Stimulated activated CD4-positive, alpha-beta T cell treated with anti-CD3 and anti-CD28 coated beads, Interleukin-2, amount 100 ng/mL, for 24 hours (primary cell): ENCODE measurements at places on chromosomes 5 and 9.

DNA sequence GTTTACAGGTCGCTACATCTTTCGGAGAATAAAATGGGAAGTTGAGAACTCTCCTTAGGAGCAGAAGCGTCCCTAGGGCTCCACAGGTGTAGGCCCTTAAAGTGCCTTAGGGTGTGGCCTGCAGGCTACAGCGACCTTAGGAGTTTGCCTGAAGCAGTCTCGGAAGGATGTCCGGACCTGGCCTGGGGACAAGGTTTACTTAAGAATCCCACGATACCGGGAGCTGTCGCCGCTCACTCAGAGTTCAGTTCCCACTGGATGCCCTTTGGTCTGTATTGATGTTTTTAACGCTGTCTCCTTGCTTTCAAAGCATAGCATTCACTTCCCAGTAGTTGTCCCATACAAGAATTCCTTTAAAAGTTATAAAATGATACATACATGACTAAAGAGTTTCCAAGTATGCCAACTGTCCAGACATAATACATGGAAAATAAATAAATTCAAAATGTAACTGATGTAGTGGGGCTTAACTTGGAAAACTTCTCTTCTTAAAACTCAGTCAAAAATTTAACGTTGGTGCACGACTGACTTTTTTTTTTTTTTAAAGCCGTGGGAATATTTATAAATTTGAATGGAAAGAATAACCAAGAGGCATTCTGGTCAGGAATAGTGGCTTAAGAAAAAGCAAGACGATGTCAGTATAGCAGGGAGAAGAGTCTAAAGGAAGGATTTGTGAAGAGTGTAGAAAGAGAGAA lies 848 bp downstream of the RAD50 start:
- DNase-seq, result peak; percentile 47

GRCh38 chr5:151005950-151006576 lies 14.3 kb upstream of the GPX3 start:
- no peak for DNase-seq

DNA sequence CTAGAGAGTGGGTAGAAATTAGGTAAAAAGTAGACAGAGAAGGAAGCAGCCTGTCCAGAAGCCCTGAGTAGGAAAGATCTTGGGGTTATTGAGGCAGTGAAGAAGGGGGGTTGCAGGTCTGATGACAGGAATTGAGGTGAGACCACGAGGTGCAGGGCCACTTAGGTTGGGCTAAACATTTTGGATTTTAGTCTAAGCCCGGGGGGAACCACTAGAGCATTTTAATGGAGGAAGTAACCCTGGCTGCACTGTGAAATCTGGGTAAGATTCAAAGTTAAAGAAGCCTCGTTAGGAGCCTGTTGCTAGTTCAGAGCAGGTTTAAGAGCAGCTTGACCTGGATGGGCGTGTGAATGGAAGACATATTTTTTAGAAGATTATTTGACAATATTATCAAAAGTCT lies 38.3 kb downstream of the MAP3K1 start:
- no peak for DNase-seq

- no peak for DNase-seq
Observed at GRCh38 chr5:40356248-40356647, 323.5 kb upstream of the PTGER4 start.

DNA sequence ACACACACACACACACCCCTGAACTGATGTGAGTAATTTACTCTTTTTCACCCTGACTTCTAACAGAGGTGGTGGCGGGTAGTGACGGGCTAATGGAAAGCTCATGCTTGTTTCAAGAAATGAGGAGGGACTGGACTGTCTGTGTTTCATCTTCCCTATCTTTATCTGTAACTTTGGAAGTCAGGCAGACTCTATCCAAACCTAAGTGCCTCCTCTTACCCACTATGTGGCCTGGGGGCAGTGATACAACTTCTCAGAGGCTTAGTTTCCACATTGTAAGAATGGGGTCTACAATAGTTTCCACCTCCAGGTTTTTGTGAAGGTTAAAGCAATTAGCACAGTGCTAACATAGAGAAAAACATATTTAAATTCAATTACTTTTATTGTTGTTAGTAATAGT lies 5.9 kb upstream of the TRPM3 start:
- DNase-seq, result no peak

DNA sequence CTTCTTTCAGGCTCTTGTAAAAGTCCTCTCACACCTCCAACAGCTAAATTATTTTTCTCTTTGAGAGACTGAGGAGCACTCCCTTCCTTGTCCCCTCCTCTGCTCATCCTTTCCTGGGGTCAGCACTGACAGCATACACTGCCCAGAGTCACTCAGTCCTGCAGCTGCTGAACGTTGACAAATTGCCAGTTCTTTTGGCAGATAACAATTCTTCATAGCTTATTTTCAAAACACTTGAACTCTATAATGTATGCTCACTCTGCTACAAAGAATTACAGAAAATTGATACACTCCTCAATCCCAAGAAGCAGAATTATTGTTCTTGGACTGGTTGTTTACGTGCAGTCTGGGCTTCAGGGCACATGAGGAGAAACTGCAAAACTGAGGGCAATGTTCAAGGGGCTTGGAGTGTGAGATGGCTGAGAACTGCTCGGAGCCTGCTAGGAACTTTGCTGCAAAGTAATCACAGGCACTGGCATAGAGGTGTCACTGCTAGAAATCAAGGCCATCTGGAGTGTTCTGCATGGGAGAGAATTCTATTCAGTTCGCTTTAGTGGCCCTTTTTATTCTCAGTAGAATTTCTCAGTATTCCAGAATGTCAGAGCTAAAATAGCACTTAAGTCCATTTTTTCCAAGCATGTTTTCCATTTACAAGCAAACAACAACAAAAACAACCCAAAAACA lies 96.4 kb upstream of the SPOCK1 start:
- DNase-seq, result no peak

DNA sequence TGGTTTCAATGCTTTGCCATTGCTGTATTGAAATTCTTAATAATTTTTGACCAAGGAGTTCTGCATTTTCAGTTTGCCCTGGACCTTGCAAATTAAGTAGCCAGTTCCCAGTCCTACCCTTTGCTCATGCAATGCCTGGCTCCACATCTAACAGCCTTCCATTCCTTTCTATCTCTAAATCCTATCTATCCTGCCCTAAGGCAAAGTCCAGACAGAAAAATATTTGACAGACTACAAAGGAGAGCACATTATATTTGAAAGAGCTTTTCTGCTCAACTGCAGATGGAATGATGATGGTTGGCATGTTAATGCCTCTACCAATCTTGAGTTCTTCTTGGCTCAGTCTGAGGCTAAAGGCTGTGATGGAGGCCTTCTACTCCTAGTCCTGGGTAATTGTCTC lies 15.5 kb downstream of the SLC22A4 start:
- DNase-seq, result no peak

DNA sequence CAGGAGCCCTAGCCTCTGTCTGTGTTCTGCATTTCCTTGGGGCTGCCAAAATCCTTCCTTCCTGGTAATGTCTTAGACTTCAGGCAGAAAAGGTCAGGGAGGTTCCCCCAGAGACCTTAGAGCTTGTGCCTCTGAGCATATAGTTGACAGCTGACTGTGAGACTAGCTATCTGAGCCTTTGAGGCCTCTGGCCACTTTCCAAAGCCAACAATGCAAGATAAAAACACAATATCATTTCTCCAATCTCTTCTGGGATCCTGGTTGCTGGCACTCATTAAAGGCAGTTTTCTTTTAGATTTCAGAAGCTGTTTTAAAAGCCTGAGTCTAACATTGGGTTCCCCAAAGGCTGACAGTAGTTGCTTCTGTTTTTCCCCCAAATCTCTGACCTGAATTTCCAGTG lies 13.2 kb upstream of the GLRA1 start:
- no peak for DNase-seq

DNA sequence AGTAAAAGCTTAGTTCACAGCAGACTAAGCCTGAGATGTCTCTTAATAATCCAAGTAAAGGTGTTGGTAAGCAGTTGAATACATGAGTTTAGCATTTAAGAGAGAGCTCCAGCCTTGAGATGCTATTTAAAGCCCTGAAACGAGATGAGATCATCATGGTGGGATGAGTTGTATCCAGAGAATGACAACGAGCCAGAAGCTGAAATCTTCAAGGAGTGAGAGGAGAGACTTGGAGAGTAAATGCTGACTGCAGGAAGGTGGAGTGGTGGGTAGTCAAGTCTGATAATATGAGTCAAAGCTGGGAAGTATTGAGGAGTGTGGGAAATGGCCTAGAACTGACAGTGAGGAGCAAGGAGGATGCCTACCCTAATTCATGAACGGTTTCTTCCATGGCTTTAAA lies 53.7 kb downstream of the PLAC8L1 start:
- no peak for DNase-seq

DNA sequence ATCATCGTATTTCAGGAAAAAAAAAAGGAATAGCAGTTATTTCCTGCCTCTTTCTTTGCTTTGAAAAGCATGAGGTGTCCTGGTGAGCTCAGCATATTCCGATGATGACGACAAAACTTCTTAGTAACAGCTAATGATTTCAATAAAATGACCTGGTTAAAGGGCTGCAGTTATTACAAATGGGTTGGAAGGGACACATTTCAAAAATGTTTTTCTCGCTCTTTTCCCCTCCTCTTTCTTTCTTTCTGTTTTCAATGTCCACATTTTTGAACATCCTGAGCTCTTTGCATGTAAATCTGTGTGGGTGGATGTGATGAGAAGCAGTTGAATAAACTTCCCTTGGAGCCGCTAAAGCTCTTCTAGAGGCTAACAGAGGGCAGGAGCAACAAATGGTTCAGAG lies 186.8 kb upstream of the SLC27A6 start:
- no peak for DNase-seq

DNA sequence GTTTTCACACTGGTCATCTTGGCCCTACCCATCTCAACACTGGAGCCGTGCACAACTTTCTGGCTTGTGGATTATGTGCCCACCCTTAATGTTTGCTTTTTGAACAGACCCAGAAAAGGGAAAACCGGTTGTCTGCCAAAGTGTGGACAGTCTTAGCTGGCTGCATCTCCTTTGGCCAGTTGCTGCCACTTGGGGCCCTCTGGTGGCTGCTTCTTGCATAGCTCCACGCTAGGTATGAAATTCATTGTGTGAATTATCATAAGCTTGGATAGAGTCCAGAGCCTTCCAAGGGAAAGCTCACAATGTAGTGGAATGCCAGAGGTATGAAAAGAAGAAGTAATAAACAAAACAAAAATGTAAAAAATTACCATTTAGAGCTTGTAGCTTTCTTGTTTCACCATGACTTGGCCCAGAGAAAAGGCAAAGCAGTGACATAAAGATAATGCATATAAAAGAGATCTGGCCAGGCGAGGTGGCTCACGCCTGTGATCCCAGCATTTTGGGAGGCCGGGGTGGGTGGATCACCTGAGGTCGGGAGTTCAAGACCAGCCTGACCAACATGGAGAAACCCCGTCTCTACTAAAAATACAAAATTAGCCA lies 12.5 kb upstream of the SLC36A3 start:
- DNase-seq, result peak; percentile 74

GRCh38 chr5:2898661-2899060 lies 147.2 kb upstream of the IRX2 start:
- no peak for DNase-seq

DNA sequence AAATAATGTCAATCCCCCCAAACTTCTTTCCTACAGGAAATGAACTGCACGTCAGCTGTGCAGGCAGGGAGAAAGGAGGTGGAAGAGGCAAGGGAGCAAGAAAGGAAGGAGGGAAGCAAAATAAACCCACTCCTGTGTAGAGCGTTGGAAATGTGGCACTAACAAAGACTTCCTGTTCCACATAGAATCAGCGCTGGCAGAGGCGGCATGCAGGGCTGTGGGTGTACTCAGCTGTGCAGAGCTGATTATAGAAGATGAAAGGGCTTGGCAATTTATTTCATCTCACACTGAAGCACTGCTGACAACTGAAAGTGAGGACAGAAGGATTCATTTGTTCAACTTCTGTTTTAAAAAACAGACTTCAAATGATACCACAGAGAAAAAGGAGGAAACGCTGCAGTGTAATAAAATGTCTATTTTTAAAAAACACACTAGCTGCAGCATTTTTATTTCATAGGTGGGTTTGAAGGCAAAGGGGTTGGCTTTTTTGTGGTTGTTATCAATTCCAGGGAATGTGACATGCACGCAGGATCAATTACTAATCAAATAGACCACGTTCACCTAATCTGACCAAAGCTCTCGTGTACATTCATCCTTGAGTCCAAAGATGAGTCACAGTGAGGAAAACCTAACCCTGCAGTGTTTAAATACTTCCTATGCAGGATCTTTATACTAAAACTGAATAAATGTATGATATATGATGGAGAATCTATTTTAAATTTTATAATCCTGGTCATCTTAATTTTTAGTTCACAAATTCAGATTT lies 583.5 kb downstream of the ZNF608 start:
- DNase-seq, result no peak

GRCh38 chr5:64811050-64811640 lies 42.4 kb downstream of the CWC27 start:
- no peak for DNase-seq

GRCh38 chr5:132471944-132472343 lies 18.6 kb downstream of the IRF1 start:
- DNase-seq, result no peak

GRCh38 chr9:19429595-19429994 lies 20.8 kb downstream of the ACER2 start:
- no peak for DNase-seq

- peak; percentile 37 for DNase-seq
Observed at GRCh38 chr9:1939926-1940368, 75.2 kb upstream of the SMARCA2 start.

DNA sequence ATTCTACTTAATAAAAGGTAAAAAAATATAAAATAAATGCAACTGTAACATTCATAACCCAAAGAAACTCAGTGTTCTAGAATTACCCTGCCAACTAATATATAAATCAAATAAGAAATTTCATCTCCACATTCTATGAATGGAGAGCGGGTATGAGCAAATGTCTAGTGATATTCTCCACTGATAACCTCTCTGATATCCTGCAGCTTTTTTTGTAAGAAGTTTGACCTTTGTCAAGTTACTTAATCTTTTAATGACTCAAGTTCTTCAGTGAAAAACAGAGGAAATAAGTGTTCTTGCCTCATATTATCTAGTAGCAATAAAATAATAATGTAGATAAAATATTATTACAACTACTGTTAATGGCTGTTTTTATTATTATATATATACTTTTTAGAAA lies 1275.6 kb upstream of the CDH9 start:
- no peak for DNase-seq

- DNase-seq, result no peak
Observed at GRCh38 chr5:174832025-174832424, 107.6 kb downstream of the MSX2 start.

GRCh38 chr9:129497005-129497812 lies 123.7 kb downstream of the C9orf50 start:
- no peak for DNase-seq

- peak; percentile 85 for DNase-seq
Observed at GRCh38 chr5:131263648-131264450, at the start of gene CDC42SE2. CDC42SE2 (plus strand) TSS chr5:131264053; CDS start chr5:131359494, 95,441 bp downstream.

GRCh38 chr5:109739741-109740728 lies 50.3 kb downstream of the MAN2A1 start:
- DNase-seq, result no peak

- no peak for DNase-seq
Observed at GRCh38 chr5:9063615-9064245, 482.1 kb downstream of the SEMA5A start.

DNA sequence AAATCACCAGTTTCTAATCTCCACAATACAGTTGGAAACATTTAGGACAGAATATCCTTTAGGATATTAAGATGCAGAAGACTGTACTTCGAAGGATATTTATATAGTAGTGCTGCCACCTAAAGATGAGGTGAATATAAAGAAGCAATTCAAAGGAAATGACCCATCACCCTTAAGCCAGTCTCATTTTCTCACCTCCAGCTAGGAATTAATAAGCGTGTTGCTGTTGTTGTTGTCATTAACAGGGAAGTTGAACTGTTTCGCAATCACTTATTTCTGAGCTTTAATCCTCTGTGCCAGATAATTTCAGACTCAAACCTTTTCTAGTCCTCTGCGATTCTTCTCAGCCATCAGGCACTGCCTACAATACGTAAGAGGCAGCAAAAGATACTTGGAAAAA lies 7.8 kb upstream of the PURA start:
- DNase-seq, result no peak
